ENCODE measurements at places on chromosomes 16 and 17.
A peak's percentile ranks its signal among the peaks of the same experiment; 100 is the strongest.

DNA sequence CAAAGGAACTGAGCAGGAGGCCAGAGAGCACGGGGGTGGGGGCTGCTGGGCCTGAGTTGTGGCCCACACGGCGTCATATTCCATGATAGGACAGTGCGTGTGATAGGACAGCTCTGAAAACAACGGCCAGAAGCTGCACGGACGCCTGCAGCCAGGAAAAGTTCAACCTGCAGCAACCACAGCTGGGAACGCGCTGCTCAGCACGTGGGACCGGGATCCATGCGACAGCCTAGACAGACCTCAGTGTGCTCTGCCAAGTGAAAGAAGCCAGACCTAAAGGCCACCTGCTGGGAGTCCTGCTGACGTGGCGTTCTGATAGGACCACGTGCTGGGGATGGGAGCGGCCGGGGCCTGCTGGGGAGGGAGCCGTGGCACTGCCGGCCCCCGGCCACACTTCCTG is 21.6 kb downstream of the CTU2 start:
- no peak for DNase-seq

DNA sequence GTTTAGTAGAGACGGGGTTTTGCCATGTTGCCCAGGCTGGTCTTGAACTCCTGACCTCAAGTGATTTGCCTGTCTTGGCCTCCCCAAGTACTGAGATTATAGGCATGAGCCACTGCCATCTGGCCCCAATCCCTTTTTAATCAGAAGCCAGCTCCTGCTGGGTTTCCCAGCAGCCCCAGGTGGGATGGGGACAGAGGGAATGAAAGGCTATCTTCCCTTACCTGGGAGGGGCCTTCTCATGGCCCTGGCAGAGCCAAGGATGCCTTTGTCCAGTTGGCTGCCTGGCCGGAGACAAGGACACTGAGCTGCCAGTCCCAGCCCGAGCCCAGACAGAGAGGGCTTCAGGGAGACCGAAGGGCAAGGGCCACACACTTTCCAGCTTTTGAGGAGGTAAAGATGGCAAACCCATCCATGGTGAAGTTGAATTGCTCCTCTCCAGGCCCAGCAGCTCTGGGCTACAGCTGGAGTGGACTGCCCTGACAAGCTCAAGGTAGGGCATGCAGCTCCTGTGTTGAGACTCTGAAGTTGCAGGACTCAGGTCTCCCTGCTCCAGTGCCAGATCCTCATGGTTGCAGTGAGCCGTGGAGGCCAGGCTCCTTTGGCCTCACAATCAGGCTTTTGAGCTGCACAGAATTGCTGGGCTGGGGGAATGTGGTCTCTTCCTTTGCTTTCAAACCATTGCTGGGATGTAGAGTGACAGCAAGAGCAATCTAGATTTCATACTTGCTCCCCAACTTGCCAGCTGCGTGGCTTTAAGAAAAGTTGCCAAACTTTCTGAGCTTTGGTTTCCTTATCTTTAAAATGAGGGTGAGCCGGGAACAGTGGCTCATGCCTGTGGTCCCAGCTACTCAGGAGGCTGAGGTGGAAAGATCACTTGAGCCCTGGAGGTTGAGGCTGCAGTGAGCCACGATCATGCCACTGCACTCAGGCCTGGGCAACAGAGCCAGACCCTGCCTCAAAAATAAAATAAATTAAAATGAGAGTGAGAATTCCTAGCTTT is 44.5 kb upstream of the IL34 start:
- DNase-seq, result no peak

DNA sequence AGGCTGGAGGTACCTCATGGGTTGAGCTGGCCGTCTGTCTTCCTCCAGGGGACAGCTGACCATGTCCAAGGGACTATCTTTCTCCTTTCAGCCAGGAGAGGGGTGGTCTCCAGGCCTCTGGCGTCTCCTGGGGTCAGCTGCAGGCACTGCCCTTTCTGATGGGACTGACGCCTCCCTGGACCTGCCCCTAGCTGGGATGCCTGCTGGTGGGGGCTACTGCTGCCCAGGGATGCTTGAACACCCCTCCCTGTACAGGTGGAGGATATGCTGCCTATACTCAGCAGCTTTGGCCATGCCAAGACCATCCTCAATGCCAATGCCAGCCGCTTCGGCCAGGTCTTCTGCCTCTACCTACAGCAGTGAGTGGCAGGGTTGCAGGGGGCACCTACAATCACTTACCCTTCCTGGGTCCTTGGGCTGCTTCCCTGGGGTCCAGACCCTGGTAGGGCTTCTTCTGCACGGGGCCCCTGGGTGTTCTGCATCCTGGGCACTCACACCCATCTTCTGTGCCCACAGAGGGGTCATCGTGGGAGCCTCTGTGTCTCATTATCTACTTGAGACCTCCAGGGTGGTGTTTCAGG is 4.2 kb downstream of the MYO15B start:
- no peak for DNase-seq

- DNase-seq, result no peak
Measured at GRCh38 chr16:49725651-49726050, 130.3 kb downstream of the ZNF423 start.

DNA sequence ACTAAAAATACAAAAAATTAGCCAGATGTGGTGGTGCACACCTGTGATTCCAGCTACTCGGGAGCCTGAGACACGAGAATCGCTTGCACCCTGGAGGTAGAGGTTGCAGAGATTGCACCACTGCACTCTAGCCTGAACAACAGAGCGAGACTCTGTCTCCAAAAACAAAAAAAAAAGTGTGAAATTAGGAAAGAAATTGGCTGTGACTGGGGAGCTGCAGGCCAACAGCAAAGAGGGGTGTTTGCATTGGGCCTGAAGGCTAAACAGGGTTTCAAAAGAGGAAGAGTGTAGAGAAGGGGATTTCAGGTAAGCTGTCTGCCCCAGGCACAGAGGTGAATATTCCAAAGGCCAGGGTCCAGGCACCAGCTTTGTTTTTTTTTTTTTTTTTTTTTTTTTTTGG is 9.4 kb downstream of the BMERB1 start:
- DNase-seq, result no peak

GRCh38 chr16:56683424-56684172 is 1.3 kb downstream of the MT1X start:
- DNase-seq, result no peak

DNA sequence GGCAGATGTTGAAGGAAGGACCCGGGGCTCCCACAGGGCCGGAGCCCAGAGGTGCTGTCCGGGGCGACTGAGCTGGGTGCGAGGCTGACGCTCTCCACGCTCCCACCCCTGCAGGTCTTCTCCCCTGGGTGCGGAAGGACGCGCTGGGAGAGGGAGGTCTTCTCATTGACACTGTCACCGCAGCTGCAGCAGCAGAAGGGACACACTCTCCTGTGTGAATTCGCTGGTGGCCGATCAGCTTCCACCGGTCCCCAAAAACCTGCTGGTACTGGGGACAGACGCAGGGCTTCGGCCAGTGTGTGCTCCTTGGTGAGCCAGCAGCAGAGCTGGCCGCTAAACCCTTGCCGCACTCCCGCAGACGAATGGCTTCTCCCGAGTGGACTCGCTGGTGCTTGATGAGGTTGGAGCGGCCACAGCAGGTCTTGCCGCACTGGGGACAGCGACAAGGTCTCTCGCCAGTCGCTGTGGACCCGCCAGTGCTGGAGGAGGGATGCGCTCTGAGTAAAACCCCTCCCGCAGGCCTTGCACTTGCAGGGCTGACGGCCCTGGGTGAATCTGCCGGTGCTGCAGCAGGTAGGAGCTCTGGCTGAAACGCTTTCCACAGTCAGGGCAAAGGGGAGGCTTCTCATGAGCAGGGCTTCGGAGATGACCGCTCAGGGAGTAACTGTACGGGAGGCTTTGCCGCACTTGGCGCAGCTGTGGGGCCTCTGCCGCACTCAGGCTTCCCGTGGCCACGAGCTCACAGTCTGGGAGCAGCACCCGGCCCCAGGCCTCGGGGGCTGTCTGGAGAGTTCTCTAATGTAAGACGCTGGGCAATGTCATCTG is 6.2 kb downstream of the ZNF843 start:
- DNase-seq, result no peak

DNA sequence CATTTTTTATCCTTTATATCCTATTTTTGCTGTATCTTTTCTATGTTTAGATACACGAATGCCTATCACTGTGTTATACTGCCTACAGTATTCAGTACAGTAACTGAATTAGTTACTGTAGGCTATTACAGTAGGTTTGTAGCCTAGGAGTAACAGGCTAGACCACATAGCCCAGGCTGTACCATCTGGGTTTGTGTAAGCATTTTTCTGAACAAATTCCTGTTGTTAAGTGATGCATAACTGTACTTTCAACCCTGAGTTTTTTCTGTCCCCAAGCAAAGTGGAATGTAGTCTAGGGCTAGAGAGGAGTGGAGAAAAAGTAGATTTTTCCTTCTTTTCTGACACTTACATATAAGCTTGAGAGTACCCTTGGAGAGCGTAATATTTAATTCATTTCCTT is 282.1 kb downstream of the HS3ST3B1 start:
- DNase-seq, result no peak

GRCh38 chr16:27644165-27644564 is 94.2 kb downstream of the KATNIP start:
- no peak for DNase-seq

- no peak for DNase-seq
Measured at GRCh38 chr16:50533317-50533716, 14.9 kb upstream of the NKD1 start.

- DNase-seq, result no peak
Measured at GRCh38 chr17:71251951-71252350, 868.9 kb upstream of the SOX9 start.

- peak; percentile 75 for DNase-seq
Measured at GRCh38 chr16:89093602-89094251, at the start of gene ACSF3. Gene ACSF3 (plus strand): TSS chr16:89093852. CDS start chr16:89100682, 6,830 bp downstream.

GRCh38 chr17:78981010-78981888 is 1.5 kb upstream of the LGALS3BP start:
- no peak for DNase-seq

GRCh38 chr17:39073353-39073752 is 78.1 kb downstream of the PLXDC1 start:
- no peak for DNase-seq

DNA sequence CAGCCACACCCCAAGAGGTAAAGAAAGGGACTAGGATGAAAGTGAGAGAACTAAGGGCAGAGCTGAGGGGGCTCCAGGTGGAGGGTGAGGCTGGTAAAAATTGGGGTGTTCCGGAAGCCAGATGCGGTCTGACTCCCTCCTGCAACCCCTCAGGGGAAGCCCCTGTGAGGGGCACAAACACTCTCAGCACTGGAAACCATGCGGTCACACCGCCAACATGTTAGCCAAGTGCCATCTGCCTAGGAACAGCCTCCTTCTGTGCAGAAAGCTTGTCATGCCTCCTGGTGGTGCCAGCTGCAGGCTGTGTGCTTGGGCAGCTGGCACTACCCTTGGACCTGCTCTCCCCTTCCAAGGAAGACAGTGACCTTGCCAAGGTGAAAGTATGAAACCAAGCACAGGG is 83.5 kb upstream of the RPL38 start:
- no peak for DNase-seq

DNA sequence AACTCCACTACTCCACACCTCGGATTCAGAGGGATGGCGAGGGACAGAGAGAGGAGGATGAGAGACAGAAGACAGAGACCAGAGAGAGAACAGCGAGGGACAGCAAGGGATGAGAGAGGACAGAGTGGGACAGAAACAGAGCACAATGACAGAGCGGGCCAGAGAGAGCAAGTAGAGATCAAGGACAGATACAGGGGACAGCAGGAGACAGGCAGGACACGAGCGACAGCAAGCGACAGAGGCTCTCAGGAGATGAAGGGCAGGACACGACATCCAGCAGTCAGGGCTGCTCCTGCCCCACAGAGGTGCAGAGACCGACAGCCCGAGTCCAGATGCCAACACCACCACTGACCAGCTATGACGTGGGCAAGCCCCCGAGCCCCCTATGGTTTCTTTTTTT is 14.9 kb downstream of the CORO7 start:
- no peak for DNase-seq

DNA sequence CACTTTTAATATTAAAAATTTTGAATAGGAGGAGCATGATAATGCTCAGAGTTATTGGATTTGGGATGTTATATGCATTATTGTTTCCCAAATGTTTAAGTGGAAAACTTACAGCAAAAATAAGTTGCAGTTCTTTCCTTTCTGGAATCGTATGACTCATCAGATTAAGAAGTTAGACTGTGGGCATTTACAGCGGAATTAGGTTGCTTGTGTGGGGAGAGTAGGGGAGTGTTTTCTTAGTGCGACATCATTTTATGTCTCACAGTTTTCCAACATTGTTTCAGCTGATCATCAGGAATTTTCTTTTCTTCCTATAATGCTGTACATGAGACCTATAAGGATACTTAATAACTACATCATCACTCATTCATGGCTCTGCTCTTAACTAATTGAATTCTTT is 1631.8 kb downstream of the CDH8 start:
- no peak for DNase-seq

- no peak for DNase-seq
Measured at GRCh38 chr17:16932156-16932555, 39.8 kb downstream of the TNFRSF13B start.

- no peak for DNase-seq
Measured at GRCh38 chr17:6575596-6575988, 19.2 kb upstream of the PITPNM3 start.

- no peak for DNase-seq
Measured at GRCh38 chr16:7962091-7962879, 628.0 kb downstream of the TMEM114 start.

DNA sequence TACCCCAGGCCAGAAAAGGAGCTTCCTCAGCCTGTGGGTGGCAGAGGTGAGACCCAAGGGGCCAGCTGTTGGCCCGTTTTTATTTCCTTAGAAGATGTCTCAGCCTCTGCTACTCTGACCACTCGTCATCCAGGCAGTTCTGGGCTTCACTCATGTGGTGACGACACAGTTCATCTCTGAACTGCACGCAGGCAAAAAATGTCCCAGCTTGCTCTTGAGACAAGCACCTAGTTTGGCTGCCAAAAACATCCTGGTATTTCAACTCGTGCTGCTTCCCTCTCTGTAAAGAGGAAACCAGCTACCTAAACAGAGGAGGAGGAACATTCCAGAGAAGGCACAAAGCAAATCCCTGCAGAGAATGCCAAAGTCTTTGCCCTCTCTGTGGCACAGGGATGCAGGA is 125.7 kb downstream of the XYLT1 start:
- DNase-seq, result no peak

- DNase-seq, result no peak
Measured at GRCh38 chr17:42783791-42784138, 3.4 kb downstream of the WNK4 start.

DNA sequence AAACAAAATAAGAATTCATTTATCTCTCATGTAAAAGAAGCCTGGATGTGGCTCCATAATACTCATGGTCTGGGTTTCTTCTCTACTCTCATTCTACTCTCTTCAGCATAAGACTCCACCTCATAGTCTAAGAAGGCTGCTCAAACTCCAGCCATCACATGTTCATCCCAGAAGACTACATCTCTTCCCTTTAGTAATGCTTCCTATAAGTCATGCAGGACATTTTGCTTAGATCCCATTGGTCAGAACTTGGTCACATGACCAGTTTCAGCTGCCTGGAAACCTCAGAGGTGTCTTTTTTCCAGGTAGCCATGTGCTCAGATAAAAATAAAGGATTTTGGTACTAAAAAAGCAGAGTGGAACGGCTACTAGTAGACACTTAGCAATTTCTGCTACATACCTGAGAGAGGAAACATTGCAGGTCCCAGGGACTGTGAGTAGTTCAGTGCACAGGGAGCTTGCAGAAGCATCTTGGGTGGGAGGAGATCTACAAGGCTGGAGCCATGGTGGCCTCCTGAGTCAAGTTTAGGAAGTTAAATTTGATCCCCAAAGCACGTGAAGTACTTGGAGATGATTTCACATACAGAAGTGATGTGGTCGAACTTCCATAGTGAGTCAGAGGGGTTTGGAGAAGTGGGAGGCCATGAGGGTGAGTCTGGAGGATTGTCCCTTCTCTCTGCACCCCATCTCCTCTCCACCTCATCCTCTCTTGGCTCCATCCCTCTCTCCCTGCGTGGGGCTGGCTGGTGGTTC is 110.2 kb downstream of the CCDC182 start:
- DNase-seq, result no peak
